ENCODE measurements at places on chromosomes 2 and 18.

- DNase-seq: no peak
These were observed 259.7 kb downstream of the CDH19 start for GRCh38 chr18:66344227-66344626.

- no peak for DNase-seq
These were observed 247.0 kb downstream of the DOK6 start for GRCh38 chr18:69647702-69648101.

- no peak for DNase-seq
These were observed 48.4 kb downstream of the TANK start for GRCh38 chr2:161208527-161209139.

DNA sequence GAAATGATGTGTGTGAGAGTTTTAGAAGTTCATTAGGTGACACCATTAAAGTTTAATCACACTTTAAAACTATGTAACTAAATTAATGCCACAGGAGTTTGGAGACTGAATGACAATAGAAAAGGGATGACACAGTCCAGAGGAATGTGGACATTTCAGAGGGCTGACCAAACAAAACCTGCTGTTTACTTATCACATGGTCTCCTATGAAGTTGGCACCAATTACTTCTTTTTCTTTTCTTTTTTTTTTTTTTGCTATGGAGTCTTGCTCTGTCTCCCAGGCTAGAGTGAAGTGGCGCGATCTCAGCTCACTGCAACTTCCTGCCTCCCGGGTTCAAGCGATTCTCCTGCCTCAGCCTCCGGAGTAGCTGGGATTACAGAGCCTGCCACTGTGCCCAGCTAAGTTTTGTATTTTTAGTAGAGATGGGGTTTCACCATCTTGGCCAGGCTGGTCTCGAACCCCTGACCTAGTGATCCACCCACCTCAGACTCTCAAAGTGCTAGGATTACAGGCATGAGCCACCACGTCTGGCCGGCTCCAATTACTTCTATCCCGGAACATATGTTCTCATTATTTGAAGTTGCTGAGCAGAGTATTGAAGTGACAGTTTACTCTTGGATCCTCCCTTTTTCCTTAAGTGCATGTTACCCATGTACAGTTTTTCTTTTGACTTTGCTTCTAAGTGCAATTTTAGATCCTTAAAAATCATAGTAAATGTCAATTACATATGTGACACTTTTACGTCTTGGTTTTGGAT, 4.3 kb downstream of the AGPS start:
- no peak for DNase-seq

- no peak for DNase-seq
These were observed 714 bp downstream of the HOXD10 start for GRCh38 chr2:176117162-176117822.

- no peak for DNase-seq
These were observed 83.8 kb downstream of the CLHC1 start for GRCh38 chr2:55148269-55148668.

DNA sequence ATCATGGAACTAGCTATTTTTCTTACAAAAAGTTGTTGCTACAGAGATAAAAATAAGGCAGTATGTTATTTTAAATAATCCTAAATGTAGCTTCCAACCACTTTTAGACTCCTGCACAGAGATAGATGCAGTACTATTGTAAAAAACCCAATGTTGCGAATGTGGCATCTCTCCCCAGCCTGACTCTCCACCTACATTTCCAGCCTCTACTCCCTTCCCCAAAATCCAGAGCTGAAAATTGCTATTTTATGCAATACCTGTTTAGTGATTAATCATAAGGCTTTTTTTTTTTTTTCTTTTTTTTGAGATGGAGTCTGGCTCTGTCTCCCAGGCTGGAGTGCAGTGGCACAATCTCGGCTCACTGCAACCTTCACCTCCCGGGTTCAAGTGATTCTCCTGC, 39.4 kb downstream of the SPRED2 start:
- DNase-seq: no peak

- DNase-seq: no peak
These were observed 134.4 kb upstream of the SLC1A4 start for GRCh38 chr2:64854773-64855237.

DNA sequence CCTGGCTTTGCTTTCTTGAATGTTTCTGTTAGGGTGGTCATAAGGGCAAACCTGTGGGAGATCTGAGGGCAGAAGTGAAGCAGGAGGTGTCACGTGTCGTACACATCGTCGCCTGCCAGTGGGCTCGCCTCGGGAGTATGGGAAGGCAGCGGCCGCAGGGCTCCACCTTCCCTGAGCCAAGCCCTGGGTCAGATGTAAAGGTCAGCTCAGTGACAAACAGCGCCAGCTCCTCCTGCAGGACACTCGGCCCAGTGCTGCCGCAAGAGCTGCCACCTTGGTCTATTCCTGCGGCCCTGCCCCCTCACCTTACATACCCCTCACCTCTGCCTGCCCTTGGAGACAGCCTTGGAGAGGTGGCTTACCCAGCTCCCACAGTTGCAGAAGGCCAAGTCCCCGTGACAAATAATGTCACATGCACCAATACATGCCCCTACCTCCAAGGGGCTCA, 64.2 kb downstream of the PSMG2 start:
- peak; percentile 35 for DNase-seq

- no peak for DNase-seq
These were observed 2.1 kb downstream of the CNTNAP5 start for GRCh38 chr2:124027182-124027581.

GRCh38 chr2:127173057-127173456, 47.0 kb downstream of the CYP27C1 start:
- peak; percentile 62 for DNase-seq

Data from sciatic nerve (tissue), 2 donors.